ENCODE measurements at places on chromosomes 5 and 9.

- DNase-seq = no peak
Observed at GRCh38 chr5:28748446-28748845, 1710.1 kb upstream of the CDH9 start.

DNA sequence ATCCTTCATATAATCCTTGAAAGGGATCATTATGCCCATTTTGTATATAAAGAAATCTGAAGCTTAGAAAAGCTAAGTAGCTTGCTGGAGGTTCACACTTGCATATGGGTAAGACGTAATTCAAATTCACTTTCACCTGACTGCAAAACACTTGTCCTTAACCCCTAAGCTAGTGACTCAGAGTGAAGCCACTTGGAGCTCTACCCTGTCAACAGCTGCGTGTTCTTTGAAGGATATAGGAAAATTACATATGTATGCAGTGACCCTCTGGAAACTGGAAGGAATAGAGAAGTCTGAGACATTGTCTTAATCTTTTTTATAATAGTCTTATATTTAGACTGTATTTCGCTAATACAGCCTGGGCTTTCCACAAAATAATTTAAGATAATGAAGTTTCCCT lies 80.0 kb upstream of the STK32A start:
- DNase-seq = no peak

DNA sequence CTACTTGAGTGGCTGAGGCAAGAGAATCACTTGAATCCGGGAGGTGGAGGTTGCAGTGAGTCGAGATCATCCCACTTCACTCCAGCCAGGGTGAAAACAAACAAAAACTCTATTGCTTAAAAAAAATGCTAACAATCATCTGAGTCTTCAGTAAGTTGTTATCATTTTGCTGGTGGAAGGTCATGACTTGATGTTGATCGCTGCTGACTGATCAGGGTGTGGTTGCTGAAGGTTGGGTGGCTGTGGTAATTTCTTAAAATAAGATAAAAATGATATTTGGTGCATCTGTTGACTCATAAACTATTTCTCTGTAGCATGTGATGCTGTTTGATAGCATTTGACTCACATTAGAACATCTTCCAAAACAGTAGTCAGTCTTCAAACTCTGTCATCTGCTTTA lies 349.4 kb upstream of the PAPPA start:
- no peak for DNase-seq

- DNase-seq = peak; percentile 38
Observed at GRCh38 chr5:130112246-130112645, 208.0 kb downstream of the CHSY3 start.

DNA sequence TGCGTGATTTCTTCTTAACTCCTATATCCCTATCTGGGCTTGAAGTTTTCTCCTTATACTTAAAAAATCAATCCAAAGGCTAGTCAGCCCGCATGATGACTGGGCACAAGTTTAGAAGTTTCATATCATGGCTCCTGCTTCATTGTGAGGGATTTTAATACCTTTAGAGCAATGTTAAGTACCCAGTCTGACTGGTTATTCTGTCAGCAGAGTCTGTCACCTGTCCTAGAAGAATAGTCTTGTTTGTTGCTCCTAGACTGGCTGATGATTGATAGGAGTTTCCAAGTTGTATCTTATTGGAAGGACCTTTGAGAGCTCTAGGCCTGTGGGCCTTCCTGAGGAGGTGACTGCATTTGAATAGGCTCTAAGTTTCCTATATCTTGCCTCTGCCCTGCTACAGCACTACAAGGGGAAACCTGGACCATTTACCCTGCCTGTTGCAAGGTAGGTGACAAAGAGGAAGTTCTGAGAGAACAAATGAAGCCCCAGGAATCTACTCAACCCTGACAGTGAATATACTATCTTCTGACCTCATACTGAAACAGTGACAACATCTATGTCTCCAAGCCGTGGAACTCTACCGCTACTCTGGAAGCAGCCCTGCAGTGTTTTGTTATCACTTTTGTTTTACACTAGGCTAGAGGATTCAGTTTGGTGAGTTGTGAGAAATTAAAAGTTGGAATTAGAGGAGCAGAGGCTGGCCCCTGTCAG lies 66.5 kb downstream of the F2RL2 start:
- DNase-seq = no peak

DNA sequence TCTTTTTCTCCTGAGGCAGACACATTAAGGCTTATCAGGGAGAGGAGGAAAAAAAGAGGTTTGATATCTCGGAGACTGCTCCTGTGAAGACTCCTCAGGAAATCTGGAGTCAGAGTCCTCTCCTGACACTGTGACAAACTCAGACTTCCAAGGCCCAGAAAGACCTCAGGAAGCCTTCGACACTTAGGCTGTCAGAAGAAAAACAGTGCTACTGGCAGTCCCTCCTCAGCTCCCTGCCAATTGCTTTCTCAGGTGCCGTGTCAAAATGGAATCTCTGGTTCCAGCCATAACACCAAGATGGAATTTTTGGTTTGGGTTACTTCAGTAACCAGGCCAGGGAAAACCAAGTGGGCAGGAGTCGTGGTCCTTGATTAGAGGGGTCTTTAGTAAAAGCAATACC lies 4.1 kb downstream of the STK10 start:
- DNase-seq = no peak

- peak; percentile 55 for DNase-seq
Observed at GRCh38 chr5:78360924-78361630, 660 bp downstream of the SCAMP1 start.

DNA sequence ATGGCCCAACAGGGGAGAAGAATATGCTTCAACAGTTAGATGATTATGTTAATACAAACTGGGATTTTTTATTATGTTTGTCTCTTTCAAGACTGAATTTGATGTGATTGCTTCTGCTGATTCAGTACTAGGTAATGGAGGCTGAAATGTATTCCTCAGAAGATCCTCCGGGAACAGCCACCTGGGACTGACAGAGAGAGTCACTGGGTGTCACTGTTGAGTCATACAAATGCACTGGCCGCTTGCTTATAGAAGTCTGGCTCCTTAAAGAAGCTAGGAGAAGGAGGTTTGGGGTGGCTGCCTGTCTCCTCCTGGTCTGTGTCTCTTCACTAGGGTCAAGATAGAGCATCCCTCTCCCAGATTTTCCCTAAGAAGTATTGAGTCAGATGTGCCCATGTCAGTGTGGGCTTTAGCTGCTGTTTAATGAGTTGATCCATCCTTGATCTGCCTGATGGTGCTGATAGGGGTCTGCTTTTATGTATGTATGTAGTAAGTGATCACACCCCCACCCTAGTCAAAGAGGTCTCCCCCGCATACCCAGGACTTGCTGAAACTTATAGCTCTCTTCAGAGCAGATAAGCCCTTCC lies 773.4 kb downstream of the BRINP1 start:
- DNase-seq = no peak

- DNase-seq = no peak
Observed at GRCh38 chr5:32135086-32135485, 39.0 kb downstream of the GOLPH3 start.

GRCh38 chr5:167488371-167488770 lies 803.1 kb upstream of the WWC1 start:
- no peak for DNase-seq

DNA sequence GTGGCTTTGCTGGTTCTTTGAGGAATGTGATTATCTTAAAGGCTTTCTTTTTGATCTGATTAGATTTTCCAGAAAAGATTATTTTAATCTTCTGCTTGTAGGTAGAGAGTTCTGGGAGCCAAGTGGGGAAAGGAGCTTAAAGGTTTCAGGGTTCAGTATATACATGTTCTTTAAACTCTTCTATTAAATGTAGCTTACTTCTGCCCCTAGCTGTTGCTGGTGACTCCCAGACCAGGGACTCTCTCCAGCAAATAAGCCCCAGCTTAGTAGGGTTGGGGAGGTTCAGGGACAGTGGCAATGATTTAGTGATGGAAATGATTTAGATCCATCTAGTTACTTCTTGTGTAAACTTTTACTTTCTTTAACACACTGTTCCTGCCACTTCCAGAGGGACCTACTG lies 72.2 kb downstream of the SLC12A2 start:
- no peak for DNase-seq

GRCh38 chr5:111308951-111309350 lies 84.8 kb downstream of the CAMK4 start:
- no peak for DNase-seq

DNA sequence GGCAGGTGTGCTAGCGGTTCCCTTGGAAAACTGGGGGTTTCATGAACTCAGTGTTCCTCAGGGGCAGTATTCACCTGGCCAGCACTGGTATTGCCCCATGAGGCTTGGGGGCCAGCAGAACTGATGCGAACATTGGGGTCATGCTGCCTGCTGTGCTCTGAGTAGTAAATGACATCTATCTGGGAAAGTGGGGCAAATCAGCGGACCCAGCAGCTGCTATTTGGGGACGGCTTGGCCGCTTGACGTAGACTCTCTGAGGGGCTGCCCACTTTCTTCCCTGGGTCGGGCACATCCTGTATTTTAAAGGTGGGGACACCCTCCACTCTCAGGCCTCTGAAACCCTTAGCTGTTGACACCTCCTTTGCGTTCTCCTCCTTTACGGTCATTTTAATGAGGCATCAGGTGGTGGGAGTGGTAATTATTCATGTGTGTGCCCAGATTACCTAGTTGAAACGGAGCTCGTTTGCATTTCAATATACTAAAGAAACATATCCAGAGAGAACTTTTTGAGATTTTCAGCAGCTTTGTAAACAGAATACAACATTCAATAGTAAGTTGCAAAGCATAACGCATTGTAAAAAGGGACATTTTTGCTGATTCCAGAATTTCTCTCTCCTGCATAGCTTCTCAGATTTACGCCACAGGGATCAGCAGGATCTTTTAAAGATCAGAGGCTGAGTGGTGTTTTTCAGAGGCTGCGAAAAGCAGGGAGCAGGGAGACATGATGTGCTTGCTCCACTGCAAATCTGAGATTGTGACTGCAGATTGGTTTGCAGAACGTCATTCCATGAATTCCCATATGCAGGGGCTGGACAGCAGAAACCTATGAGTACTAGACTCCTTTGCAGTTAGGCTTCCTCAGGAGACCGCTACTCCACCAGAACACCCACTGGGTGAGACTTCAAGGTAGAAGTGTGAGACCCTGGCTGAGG lies 56.8 kb upstream of the ZFR start:
- DNase-seq = no peak

- no peak for DNase-seq
Observed at GRCh38 chr5:179330186-179330900, 14.9 kb downstream of the ADAMTS2 start.

DNA sequence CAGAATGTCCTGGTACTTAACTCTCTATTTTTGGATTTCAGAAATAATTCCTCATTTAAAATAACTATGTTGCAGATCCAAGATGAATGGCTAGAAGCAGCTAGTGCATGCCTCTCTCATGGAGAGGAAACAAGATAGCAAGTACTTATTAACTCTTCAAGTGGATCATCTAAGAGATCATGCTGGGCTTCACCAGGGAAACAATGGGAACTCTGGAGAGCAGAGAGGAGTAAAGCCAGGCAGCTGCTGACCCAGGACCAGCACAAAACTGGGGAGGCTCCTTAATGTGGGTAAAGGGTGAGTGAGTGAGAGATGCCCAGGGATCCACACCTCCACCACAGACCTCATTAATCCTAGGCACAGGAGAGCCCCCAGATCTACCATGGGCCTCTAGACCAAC lies 897.8 kb upstream of the ACO1 start:
- no peak for DNase-seq

Measured in NCI-H526 (cell line).